ENCODE measurements at places on chromosomes 3 and 15.

- no peak for DNase-seq
These were observed 66.4 kb upstream of the MCTP2 start for GRCh38 chr15:94164971-94165370.

DNA sequence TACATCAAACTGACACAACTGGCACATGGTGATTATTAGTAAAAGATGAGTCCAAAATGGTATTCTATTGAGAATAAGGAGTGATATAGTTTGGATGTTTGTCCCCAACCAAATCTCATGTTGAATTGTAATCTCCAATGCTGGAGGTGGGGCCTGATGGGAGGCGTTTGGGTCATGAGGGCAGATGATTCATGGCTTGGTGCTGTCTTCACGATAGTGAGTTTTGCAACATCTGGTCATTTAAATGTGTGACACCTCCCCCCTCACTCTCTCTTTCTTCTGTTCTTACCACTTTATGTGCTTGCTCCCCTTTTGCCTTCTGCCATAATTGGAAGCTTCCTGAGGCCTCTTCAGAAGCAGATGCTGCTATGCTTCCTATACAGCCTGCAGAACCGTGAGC, 90.6 kb downstream of the RSL24D1 start:
- no peak for DNase-seq

- DNase-seq = peak; percentile 47
These were observed 2.2 kb downstream of the C15orf39 start for GRCh38 chr15:75203908-75204263.

GRCh38 chr15:29316422-29316821, 46.8 kb upstream of the NSMCE3 start:
- no peak for DNase-seq

DNA sequence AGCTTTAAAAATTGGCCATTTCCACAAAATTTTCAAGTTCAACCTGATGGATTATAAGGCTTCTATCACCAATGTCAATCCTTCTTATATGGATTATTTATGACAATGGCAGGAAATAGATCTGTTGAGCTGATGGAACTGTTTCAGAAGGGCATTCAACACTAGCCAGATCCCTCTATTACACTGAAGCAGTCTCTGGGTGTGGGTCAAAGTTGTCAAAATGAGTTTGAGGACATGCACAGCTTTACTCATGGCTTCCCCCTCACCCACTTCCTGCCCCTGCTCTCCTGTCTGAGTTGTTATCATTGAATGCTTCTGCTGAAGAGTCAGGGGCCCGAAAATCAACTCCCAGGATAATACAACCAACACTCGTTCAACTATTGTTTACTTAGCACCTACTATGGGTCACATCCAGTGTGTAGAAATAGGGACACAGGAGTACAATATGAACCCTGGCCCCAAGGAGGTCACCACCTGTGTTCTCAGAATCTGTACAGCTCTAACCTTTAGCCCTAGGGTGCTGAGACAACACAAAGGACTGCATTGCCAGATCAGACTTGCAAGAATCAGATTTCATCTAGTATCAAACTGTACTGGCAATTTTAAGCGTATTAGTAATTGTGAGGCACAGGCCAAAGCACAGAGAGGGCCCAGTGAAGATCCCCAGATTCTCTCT, 41.7 kb upstream of the FAM3D start:
- no peak for DNase-seq

All from activated CD4-positive, alpha-beta T cell treated with anti-CD3 and anti-CD28 coated beads, Interleukin-10, Interleukin-2, amounts not matched to agents 100 ng/mL and 50 ng/mL, durations not matched to agents 16 hours and 8 hours (primary cell).